ELF-1 (cell line): ENCODE measurements at places on chromosomes 6 and 20.
A peak's percentile ranks its signal among the peaks of the same experiment; 100 is the strongest.

DNA sequence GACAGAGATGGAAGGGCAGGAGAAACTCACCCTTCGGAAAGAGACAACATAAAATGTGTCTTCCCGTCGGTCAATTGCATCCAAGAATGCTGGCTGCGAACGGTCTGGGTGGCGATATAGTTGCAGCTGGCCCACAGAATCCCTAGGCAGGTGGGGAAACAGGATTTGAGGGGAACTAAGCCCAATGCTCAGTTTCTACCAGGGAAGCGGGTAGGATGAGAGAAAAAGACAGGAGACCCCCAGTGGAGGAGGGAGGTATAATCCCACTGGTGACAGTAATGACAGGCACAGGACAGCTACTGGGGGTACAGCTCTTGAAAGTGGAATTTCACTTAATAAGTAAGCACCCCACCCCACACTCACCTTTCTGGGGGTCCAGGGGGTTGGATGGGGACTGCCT, 7.5 kb upstream of the TNXB start:
- no peak for DNase-seq

DNA sequence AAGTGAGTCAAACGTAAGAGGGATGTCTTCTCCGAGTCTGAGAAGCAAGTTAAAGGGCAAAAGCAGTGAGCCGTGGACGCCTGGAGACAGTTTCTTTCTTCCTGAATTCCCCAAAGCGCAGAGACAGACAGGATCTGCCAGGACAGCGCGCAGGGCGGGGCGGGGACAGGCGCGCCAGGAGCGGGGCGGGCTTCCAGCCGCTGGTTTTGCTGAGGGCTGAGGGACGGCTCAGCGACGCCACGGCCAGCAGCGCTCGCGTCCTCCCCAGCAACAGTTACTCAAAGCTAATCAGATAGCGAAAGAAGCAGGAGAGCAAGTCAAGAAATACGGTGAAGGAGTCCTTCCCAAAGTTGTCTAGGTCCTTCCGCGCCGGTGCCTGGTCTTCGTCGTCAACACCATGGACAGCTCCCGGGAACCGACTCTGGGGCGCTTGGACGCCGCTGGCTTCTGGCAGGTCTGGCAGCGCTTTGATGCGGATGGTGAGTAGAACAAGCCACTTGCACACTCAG, at the start of gene SCGN:
Gene SCGN, plus strand, starts transcription at position 209 of the 509 bp plus-strand sequence. Its CDS starts 189 bp downstream, at position 398.
- DNase-seq = peak; percentile 91

GRCh38 chr6:158487495-158487894, 72.4 kb upstream of the TMEM181 start:
- DNase-seq = no peak

GRCh38 chr20:47360297-47361056, 4.0 kb upstream of the ZMYND8 start:
- peak; percentile 92 for DNase-seq

GRCh38 chr6:89048985-89049384, 31.6 kb upstream of the PNRC1 start:
- no peak for DNase-seq
